BE2C (cell line): ENCODE measurements at places on chromosomes 12 and 14.

DNA sequence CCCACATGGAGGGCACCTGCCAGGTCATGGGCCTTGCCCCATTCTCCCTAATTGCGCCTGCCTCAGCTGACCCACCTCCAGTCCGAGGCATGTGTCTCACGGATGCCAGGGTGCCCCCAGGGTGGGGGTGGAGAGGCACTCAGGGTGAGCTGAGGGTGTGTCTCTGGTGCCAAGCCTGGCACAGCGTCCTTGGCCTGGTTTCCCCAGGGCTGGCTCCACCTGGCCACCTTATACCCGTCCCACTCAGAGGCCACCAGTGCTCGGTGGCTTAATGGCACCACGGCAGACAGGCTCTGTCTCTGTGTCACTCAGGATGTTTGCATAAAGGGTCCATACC lies 33.6 kb upstream of the TDRD9 start:
- no peak for DNase-seq

DNA sequence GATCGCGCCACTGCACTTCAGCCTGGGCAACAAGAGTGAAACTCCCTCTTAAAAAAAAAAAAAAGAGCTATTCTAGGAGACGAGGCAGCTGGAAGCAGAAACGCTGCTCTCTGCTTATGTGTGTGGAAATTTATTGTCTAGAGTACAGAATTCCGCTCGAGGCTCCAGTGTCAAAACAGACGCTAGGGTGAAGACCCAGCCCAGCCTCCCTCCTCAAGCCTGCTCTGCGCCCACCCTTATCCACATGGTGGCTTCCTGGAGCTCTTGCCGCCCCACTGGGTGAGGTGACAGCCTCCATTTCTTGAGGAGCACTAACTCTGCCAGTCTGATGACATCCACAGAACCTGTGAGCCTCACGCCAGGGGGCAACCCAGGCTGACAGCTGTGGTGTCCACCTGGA lies 49.5 kb upstream of the DLK1 start:
- no peak for DNase-seq

DNA sequence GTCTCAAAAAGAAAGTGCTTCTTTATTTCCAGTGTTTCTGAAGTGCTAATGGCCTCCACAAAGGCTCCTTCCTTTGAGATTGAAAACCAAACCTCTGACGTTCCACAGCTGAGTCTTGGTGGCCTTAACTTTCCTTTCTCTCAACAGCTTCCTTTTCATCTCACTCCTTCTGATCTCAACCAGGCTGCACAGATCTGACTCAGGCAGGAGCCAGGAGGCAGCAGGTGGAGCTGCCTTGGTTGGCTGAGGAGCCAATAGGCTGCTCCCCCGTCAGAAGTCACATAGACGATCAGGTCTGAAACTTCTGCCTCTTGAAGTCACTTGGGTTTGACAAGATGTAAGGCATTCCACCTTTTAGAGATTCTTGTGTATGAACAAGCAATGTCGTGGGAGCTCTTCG lies 9.1 kb upstream of the KCNA5 start:
- no peak for DNase-seq

DNA sequence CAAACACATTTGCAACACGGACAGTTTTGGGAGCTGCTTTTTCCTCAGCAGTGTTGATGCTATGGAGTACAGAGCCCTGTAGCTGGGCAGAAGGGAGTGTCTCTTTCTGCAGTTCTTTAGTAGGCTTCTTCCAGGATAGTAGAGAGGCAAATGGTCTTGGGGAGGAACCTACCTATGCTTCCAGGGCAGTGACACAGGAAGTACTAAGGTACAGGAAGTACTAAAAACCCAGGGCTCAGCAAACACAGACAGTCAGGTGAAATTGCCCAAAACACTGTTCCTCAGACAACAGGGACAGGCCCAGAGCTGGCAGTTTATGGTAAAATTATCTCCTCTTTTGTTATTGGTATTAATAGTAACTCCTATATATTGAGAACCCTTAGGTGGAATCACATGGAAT lies 217.6 kb downstream of the TTC8 start:
- DNase-seq = no peak

- no peak for DNase-seq
Observed at GRCh38 chr12:49000346-49000745, 1.2 kb upstream of the DDN start.

DNA sequence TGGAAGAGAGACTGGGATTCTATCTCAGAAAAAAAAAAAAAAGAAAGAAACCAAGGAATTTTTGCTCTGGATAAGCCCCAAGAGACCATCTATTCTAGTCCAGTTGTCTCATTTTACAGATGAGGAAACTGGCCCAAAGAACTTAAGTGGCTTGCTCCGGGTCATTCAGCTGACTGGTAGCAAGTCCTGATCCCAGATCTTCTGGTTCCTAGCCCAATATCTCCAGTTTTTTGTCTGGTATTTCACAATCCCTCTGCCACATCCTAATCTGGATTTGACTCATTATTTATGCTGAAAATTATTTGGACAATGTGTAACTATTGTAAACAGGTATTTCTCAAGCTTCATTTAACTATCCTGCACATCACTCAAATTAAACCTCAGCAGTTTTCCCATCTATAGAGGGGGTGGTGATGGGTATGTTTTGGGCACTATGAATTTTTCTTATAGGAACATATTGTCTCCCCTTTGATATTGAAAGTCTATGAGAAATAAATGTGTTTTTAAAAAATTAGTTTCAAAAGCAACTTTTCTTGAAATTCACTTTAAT lies 43.4 kb downstream of the PPP2R5E start:
- DNase-seq = no peak
